Cerebellar nuclear complex (tissue), 1 donor: ENCODE measurements at places on chromosomes 11 and 22.

GRCh38 chr11:79493555-79494171 is 52.8 kb upstream of the TENM4 start:
- no peak for DNase-seq

DNA sequence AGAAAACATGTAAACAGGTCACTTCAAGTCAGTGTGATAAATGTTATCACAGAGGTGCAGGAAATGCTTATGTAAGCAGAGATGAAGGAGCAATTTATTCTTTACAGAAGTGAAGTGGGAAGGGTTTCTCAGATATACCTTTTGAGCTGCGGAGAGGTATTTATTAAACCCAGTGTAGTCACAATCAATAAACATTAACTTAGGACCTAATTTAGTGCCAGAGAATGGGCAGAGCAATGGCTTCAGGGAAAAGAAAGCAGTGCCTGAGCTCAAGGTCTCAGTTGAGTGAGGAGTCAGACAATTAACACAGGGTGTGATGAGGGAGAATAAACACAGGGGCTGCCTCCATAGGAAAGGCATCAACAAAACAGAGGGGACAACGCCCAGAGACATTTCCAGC is 1.9 kb downstream of the MS4A5 start:
- DNase-seq, result no peak

GRCh38 chr11:107549253-107549953 is 16.1 kb downstream of the ALKBH8 start:
- peak; percentile 2 for DNase-seq

DNA sequence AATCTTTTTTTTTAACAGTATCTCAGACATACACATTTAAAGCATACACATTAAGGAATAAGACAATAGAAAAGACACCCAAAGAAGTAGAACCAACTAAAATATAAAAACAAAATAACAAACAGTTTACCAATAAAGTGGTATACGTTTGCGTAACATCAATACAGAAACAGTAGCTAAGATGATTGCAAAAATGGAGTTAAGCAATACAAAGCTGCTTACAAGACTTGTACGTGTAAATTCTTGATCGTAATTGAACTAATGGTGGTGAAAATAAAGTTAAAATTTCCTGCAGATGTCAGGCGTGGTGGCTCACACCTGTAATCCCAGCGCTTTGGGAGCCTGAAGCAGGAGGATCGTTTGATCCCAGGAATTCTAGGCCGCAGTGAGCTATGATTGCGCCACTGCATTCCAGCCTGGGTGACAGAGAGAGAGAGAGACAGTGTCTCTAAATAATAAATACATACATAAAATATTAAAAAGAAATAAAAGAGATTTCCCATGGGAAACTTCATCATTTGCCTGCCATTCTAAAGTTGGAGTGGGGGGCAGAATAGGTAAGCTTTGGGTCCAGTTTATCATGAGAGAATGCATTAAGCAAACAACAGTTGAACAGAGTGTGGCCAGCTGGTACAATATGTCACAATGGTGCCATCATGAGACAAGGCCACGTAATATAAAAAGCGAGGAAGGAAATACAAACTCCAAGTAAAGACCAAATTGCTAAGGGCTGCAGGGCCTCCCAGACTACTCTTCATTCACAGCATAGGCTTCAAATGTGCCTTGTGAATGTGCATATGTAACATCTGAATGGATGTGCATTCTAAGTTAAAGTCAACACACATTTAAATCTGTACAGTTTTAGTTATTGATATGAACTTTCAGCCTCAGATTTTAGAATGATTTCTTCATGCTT is 38.9 kb upstream of the EED start:
- DNase-seq, result no peak

DNA sequence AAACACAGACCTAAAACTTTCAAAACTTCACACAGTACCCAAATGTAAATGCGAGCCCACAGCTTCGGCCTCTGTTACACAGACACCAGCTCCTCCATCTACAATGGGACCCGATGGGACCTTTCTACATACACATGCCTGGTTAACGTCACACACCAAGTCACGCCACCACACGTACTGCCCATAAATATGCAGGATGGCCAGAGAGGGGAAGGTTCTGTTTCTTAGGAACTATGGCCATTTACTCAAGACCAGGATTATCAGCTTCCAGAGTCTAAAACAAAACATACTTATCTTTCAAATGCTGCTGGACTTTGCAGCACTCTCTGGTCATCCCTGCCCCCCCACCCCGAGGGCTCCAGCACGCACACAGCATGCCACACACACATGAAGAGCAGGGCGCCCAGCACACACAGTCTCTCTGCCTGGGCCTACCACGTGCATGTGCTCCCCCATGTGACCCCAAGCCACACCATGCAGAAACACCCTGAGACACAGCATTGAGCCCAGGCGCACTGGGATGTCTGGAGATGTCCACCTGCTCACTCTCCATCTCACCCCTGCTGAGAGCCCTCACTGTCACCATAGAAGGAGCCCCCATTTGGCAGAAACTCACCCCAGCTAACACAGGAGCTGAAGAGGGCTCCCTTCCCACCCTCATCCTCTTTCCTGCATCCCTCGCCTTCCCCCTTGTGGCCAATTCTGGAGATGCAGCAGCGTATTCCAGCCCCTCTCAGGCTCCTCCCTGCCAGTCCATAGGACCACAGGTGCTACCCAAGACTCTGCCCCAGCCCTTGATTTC is 61.8 kb downstream of the SLC22A12 start:
- DNase-seq, result peak; percentile 64

DNA sequence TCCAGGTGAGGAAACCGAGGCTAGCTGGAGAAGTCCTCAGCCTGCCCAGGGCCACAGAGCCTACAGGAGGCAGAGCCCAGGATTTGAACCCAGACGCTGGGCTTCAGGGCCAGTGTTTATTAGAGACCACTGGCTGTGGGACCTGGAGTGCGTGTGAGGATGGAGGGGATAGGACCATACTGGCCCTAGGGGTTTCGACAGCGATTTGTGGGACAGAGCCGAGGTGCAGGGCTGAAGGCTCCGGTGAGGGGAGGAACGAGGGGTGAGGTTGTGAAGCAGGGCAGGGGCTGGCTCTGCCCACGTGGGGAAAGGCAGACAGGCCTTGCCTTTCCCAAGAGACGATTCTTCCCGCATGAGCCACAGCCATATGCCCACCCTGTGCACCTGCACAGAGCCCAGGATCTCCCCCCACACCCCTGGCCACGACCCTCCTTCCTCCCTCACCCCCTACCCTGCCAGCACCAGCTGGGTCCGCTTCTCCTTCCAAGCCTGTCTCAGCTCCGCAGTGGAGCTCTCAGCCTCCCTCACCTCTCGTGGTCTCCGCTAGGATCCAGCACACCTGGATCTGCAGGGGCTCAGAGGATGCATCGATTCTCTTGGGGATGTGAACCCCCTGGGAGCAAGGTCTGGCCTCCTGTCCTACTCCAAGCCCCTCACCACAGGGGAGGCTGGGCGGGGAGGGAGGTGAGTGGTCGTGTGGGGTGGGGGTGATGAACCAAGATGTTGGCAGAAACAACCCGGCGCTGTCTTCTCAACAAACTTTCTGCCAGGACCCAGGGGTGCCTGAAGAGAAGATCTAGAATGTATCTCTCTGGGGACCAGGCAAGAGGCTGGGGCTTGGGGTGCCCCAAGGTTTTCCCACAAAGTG is 58.4 kb downstream of the RTL6 start:
- no peak for DNase-seq

- DNase-seq, result no peak
Measured at GRCh38 chr11:71197096-71197495, 55.3 kb downstream of the SHANK2 start.

DNA sequence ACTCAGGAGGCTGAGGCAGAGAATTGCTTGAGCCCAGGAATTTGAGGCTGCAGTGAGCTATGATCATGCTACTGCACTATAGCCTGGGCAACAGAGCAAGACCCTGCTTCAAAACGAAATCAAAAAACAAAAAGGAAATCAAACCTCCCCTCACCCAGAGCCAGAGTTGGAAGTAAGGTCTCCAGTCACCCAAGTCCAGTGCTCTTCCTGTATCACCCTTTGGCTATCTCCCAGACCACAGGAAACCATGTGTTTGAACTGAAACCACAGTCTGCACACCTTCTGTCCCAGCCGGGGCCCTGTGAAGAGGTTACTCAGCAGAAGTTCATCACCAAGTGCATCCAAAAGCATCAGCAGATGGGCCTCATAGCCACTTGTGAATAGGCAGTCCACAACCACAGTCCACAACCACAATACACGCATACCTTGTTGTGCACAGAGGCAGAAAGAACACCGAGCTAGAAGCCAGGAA is 4.6 kb downstream of the MYH9 start:
- DNase-seq, result no peak

DNA sequence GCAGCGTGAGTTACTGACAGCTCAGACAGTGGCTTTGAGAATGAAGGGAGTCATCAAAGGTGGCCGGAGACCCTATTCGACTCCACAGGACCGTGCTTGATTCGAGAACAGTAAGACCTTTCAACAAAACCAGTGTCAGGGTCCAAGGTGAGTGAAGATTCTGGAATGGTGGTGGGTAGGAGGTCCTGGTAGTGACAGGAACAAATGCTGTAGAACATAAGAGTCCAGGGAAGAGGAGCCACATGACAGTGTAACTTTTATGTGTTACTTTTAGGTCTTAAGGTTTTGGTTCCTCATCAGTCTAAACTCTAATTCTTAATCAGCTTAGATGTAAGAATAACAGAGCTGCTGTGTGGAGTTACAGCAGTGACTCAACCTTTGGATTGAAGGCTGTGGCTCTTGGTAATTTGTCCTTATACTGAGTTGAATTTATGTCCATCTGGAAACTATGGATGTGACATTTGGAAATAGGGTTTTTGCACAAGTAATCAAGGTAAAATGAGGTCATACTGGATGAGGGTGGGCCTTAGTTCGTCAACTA is 1.8 kb downstream of the TBC1D22A start:
- DNase-seq, result no peak

DNA sequence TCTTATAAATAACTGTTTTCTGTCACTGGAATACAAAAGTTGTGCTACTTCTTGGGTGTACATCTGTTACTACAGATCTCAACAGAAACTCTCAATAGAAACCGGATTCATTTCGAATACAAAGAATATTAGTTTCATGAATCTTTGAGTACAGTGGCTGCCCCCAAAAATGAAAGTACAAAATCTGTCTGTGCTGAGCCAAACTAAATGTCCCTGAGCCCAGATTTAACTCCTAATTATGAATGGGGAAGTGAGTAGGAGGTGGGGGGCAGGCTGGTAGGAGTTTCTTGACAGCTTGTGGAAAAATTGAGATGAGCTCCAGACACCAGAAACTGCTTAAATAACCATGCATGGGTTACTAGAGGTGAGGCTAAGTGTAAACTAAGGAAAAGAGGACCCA is 41.6 kb downstream of the PITPNB start:
- no peak for DNase-seq

DNA sequence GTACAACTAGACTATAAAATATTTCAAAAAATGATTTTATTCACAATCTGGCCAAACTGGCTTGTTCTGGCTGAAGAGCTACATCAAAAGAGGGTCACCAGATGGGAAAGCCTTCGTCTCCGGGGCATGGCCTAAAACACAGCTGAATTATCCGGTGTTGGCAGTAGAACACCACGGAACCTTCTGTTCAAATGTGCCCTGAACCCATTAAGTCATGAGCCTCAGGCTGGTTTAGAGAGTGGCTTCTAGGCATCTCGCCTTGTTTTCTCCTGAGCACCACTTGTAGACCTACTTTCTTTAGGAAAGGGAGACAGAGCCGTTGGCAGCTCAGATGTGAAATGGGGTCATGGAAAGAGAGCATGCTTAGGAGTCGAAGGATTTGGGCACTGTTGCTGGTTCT is 890.2 kb downstream of the NTM start:
- peak; percentile 88 for DNase-seq

GRCh38 chr11:96275801-96276594 is 67.0 kb downstream of the MAML2 start:
- no peak for DNase-seq

DNA sequence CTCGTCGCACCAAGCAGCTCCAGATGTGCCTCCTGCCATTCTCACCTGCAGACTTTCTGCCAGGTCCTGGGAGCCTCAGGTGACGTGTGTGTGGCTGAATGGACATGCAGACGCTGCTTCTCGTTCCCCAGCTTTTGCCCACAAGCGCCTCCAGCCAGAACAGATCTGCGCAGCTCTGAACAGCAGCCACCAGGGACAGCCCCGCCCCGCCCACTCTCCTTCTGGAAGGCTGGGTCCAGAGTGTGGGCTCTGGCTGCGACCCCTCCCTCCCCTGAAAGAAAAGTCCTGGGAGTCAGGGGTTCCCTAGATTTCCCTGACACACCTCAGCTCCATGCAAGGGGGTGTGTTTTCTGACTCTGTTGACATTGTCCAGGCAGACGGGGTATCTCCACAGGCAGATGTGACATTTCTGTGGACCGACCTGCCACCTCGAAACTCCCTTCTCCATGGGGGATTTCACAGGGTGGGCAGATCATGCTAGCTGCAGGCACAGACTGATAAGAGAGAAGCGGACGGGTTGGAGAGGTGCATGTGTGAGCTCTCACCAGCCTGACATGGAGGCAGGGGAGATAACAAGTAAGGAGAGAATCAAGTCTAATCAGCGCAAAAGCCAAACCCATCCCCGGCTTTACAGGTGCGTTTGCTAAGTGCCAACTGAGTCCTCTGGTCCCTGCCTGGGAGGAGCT is 19.8 kb downstream of the SLCO2B1 start:
- DNase-seq, result no peak

DNA sequence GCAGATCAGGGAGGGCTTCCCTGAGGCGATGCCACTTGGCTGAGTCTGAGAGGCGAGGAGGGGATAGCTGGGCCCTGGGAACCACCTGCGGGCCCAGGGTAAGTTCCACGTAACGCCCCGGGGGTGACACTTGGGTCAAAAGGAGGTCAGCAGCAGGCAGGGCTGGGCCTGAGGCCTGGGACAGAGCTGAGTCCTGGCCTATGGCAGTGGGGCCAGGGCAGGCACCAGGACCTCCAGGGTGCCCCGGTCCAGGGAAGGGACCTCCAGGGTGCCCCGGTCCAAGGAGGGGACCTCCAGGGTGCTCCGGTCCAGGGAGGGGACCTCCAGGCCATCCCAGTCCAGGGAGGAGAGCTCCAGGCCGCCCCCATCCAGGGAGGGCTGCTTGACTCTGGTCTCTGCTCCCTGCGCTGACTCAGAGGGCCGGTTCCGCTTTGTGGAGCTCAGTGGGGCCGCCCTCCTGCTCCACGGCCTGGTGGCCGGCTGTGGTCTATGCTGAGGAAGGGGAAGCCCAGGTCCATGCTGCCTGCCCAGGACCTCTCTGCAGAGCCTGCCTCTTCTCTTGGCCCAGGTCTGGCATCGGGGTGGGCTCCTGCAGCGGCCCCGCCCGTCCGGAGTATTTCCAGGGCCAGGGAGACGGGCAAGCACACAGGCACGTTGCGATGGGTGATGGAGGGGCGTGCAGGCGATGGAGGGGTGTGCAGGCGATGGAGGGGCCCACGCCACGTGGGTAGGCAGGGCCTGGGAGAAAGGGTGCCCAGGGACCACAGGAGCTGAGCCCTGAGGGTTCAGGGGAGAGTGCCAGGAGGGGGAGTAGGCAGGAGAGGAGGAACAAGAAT is 19.5 kb upstream of the WNT7B start:
- DNase-seq, result no peak
